Central memory CD4-positive, alpha-beta T cell (primary cell): ENCODE measurements at places on chromosomes 6 and 20.

- no peak for DNase-seq
These were observed 10.2 kb upstream of the PEDS1 start for GRCh38 chr20:50163570-50164317.

DNA sequence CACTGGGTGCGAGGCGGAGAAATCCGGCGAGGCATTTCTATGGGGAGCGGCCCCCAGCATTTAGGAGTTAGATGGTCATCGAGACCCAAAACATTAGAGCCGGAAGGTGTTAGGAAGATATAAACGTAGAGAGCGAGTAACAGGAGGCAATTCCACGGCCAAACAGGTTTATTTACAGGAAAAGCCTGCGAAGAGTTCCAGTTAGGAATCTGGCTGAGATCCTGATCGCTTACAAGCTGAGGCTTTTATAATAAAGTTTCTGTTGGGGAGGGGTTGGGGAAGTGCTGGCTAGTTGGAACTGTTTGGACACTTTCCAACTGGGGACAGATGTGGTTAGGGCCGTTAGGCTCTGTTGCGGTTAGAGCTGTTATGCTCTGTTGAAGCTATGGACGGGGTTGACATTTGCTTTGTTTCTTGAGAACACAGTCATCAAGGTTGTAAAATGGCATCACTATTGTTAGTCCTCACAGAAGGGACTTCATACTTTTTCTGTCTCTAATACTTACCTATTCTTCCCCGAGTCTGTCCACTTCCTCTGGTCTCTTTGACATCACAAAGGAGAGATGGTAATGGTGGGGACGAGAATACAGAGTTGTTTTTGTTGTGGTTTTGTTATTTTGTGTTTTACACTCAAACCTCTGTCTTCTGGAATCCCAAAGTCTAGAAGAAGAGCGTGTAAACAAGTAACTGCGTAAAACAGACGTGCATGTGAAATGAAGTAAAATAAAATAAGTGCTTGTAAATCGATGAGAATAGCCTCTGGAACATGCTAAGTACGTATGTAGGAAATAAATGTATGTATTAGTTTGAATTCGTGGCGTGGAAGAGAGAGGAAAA is 554 bp upstream of the ZSCAN31 start:
- DNase-seq = peak; percentile 12

GRCh38 chr6:105041880-105042279 is 85.0 kb downstream of the LIN28B start:
- no peak for DNase-seq

GRCh38 chr6:69280858-69281257 is 516.0 kb downstream of the LMBRD1 start:
- DNase-seq = no peak

- DNase-seq = no peak
These were observed 3.2 kb upstream of the TREML1 start for GRCh38 chr6:41157323-41157722.

DNA sequence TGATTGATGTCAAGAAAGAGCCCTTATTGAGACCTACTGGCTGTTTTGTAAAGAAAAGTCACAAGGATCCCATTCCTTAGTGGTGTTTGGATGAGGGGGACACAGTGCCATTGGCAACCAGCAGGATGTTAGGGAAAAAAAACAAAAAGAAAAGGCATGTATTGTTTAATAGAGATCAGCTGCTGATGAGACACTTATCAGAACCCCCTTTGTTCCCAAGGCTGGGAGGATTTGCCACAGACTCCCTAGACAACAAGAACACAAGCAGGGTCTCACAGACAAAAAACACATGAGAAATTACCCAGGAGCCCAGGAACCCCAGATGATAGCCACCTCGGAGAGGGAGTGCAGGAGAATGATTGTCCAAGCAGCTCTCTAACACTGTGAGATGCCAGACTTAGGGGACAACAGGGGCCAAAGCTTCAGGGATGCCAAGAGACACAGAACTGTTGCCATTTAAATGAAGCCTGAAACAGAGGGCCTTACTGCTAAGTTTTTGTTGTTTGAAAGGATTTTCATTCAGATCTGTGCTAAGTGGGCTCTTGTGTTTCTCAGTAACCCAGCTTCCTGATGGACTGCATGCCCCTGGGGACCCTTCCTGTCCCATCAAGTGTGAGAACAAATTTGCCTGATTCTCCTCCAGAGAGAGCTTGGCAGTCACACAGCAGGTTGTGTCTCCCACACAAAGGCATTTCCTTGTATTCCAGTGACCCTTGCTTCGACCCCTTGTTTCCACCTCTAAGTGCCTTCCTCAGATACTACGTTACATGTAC is 48.7 kb upstream of the HEY2 start:
- DNase-seq = no peak

GRCh38 chr6:99612551-99613408 is 6.1 kb downstream of the PRDM13 start:
- DNase-seq = no peak

- no peak for DNase-seq
These were observed 9.2 kb upstream of the BPIFB6 start for GRCh38 chr20:33022289-33022688.

DNA sequence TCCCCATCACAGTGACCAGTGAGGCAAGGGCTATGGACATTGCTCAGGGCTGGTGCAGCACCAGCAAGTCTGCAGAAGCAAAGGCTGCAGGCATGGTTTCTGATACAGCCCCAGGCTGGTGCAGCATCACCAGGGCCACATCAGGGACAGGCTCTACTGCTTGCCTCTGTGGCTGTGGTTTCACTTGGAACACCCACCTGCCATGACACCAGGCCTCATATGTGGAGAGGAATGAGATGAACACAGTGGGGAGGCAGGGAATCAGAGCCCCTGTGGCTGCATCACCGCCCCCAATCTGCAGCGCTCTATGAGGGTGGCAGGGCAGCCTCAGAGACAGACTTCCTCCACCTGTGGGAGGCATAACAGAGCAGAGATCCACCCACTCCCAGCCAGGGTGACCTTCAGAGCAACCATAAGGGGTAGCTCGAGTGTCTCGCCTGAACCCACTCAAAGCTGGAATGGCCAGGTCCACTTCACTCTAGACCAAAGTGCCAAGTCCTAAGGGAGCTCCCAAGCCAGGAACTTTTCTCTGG is 7.9 kb downstream of the RING1 start:
- no peak for DNase-seq

DNA sequence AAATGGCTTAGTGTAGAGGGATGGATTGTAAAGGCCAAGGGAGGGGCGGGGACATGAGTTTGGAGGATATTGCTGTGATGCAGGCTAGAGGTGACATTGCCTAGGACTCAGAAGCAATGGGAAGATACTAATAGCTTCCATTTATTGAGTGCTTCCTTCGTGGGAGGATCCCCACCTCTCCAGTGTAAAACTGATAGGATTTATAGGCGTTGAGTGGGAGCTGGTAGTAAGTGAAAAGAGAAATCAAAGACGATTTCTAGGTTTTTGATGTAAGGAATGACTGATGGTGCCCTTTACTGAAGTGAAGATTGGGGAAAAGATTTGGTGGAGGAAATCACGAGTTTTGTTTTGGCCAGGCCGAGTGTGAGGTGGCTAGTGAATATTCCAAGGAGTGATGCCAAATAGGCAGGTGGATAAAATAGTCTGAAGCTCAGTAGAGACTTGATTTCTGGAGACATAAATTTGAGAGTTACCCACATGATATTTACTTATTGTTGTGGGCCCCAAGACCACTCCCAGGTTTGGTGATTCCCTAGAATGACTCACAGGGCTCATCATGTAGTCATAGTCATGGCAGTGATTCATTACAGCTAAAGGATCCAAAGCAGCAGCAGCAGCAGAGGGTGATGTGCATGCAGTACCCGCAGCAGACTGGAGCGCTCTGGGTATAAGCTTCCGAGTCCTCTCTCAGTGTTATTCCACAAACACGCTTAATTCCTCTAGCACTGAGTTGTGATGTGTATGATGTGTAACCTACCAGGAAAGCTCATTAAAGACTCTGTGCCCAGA is 10.2 kb downstream of the RPRD1B start:
- DNase-seq = no peak

GRCh38 chr6:109488001-109488400 is 5.0 kb upstream of the ZBTB24 start:
- no peak for DNase-seq

DNA sequence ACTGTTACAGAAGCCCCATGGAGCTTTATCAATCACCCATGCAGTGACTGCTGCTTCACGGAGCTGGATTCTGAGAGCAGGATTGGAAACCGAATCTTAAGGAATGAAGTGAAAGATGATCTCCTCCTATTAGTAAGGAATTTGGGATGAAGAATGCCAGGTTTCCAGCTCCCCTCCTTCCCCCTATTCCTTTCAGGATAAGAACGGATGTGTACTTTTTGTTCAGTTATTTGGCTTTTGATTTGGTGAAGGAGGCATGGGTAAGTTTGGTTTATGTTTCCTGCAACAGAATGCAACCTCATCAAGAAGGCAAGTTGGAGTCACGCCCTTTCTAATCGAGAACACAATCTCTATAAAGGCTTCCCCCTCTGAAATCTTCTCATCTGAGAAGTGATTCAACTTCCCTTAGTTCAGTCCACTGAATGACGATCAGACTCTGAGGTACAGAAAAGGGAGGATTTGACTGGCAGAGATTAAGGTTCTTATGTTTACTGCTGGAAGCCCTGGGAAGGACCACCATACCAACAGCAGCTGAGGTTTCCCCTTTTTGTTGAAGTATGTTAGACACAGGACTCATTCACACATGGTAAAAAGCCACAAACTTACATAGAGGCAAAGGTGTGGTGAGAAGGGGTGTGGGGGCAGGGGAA is 5.5 kb downstream of the ELMO2 start:
- peak; percentile 84 for DNase-seq

GRCh38 chr6:127968394-127968793 is 67.5 kb upstream of the THEMIS start:
- no peak for DNase-seq

DNA sequence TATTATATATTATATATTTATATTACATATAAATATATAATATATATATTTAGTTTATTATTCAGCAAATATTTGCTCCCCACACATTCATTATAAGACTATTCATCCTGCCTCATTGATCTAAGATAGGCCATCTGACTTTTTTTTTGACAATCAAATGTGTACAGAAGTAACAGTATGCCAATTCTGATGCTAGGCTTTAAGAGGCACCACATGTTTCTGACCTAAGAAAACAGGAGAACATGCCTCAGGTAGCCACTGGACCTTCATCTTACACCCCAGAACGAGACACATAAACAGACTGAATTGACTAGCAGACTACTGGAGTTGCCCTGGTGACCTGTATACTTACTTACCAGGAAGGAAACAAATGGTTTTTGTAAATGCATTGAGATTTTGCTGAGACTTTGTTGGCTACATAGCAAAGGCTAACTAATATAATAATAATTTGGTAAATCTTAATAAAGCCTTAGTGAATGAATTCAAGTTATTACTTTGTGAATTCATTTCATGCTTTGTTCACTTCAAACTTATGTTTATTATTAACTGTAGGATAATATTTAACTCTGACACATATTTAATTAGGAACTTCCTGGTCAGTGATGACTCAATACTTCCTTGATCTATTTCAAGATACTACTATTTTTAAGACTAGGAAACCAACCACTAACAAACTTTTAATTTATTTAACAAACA is 13.4 kb upstream of the MYO6 start:
- no peak for DNase-seq

DNA sequence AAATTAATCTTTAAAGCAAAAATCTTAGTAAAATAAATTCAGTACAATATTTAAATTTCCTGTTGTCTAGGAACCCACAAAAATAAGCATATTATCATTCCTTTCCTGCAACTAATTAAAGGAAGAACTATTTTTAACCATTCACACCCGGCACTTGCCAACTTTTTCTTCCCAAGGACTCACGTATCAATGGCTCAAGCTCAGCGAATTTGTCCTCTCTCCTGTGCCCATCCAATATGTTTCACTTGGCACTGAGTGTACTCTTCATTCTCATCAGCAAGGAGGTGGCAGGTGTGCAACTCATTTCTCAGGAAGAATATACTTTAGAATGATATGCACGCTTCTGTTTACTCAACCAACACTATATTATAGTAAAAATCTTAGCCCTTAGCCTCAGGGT is 419.4 kb downstream of the C6orf118 start:
- no peak for DNase-seq

DNA sequence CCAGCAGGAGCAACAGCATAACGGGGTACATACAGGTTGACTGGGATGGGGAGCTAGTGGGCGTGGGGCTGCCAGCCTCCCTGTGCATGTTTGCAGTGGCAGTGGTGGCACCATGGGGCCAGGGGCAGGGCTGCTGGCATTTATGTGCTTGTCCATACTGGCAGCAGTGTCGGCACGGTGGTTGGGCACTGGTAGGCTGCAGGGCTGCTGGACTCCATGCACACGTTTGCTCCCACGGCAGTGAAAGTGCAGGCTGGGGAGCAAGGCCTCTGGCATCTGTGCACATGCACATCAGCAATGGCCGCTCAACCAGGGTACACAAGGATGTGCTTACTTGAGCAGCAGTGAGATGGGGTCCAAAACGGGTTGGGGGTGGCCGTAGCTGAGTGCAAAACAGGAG is 159.5 kb upstream of the KHDRBS2 start:
- no peak for DNase-seq

DNA sequence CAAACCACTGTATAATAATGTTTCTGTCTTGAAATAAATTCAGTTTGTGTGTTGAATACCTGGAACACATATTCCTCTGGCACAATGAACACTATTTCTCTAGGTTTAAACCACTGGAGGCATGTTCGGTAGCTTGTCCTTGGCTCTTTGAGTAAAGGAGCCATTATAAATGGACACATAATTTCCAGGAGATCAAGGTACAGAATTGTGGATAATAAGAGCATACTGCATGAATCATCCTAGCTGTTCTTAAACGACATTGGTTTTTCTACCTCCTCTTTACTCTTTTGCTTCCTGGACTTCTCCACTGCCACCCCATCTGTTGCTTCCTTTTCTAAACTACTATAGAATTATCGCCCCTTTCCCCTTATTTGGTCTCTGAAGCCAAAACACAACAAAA is 1.2 kb downstream of the CENPW start:
- no peak for DNase-seq

GRCh38 chr6:14786455-14786854 is 459.4 kb upstream of the JARID2 start:
- DNase-seq = no peak

- no peak for DNase-seq
These were observed 23.6 kb upstream of the MDFI start for GRCh38 chr6:41614715-41615114.

DNA sequence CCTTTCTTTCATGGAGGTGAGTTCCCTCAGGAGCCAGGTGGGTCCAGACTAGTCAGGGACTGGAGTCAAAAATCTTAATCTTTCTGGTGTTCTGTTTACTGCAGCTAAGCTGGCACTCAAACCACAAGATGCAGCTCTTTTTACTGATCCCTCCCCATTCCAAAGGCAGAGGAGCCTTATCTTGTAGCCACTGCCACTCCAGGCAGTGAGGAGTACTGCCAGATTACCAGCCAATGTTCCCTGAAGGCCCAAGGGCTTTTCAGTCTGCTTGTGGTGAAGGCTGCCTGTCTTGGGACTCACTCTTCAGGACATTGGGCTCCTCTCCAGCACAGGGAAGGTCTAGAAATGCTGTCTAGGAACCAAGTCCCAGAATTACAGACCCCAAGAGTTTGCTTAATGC is 490.4 kb upstream of the ADGRB3 start:
- DNase-seq = no peak
